Stimulated activated CD4-positive, alpha-beta T cell treated with anti-CD3 and anti-CD28 coated beads, Interleukin-12 subunit alpha, Interleukin-12 subunit beta, amount 100 ng/mL, for 24 hours (primary cell): ENCODE measurements at places on chromosomes 3 and 15.

DNA sequence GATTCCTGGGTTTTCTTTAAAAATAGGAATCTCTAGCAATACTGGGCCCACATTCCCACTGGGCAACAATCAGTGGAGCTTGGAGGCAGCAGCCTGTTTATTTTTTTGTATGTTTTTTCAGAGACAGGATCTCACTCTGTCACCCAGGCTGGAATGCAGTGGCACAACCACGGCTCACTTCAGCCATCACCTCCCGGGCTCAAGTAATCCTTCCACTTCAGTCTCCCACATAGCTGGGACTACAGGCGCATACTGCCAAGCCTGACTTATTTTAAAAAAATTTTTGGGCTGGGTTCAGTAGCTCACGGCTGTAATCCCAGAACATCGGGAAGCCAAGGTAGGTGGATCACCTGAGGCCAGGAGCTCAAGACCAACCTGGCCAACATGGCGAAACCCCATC lies 29.1 kb upstream of the GNB5 start:
- no peak for DNase-seq

- no peak for DNase-seq
Measured at GRCh38 chr3:8884630-8885290, 78.5 kb downstream of the RAD18 start.

DNA sequence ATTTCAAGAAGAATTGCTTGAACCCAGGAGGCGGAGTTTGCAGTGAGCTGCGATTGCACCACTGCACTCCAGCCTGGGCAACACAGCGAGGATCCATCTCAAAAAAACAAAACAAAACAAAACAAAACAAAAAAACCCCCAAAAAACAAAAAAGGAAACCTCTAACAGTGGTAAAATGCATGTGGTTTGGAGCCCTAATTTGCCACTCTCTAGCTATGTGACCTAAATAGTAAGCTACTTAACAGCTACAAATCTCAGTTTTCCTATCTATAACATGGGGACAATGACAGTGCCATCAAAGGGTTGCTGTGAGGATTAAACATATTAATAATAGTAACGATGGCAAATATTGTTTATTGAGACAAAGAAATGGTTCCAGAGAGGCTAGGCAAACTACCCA lies 119.4 kb upstream of the LMOD3 start:
- no peak for DNase-seq

DNA sequence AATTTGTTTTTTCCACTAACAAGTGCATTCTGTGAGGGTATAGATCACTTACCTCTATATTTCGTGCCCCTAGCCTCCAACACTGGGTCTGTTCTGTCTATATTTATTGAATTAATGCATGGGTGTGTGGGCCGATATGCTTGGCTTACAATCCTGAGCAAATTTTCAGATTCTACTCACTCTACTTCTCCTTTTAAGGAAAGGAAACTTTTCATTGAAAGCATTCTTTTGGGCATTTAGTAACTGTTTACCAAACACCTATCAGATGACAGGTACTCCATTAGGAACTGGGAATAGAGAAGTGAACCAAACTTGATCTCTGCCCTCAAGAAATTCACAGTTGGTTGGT lies 60.5 kb downstream of the TLE3 start:
- DNase-seq: no peak
